CD4-positive, alpha-beta T cell treated with Interleukin-17A for 1 hour (primary cell): ENCODE measurements at places on chromosomes 6 and 20.

DNA sequence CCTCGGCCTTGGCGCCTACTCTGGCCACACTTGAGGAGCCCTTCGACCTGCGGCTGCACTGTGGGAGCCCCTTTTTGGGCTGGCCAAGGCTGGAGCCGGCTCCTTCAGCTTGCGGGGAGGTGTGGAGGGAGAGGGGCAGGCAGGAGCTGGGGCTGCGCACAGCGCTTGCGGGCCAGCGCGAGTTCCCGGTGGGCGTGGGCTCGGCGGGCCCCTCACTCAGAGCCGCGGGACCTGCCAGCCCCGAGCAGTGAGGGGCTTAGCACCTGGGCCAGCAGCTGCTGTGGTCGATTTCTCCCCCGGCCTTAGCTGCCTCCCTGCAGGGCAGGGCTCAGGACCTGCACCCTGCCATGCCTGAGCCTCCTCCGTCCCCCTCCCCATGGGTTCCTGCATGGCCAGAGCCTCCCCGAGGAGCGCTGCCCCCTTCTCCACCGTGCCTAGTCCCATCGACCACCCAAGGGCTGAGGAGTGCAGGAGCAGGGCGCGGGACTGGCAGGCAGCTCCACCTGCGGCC, 136.8 kb downstream of the EPHA7 start:
- no peak for DNase-seq

DNA sequence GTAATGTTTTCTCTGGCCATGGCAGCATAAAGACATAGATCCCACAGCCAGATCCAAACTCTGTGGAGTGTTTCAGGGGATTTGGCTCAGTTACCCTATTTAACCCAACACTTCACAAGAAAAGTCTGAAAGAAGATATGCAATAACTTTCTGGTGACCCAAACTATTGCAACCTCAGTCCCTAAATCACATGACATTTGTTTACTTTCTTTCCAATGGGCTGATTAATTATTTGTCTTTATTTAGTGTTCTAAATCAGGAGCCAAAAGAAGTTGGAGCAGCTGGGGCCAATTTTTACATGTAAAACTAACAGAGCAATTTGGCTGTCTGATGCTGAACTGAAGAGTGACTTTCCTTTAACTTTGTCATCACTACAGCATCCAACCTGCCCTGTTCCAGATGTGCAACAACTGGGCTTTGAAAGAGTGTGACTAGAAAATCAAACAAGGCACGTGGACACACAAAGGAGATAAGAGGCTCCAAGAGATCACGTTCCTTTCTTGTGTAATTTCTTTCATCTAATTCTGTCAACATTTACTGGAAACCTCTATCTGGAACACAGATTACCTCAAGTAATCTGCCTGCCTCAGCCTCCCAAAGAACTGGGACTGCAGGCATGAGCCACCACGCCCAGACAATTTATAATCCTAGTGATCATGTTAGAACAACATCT, 90.8 kb downstream of the TRMT11 start:
- DNase-seq, result no peak

GRCh38 chr6:169915769-169916550, 164.5 kb downstream of the ERMARD start:
- no peak for DNase-seq

- DNase-seq, result no peak
Measured at GRCh38 chr20:2208897-2209296, 86.9 kb upstream of the TGM3 start.

- DNase-seq, result no peak
Measured at GRCh38 chr6:71299541-71300470, 11.2 kb downstream of the OGFRL1 start.

GRCh38 chr6:167157863-167158262, at the start of gene GPR31:
GPR31 (minus strand) TSS chr6:167157980; CDS start chr6:167157831, 149 bp downstream.
- DNase-seq, result no peak

- peak; percentile 54 for DNase-seq
Measured at GRCh38 chr20:51661609-51662178, 106.5 kb downstream of the ATP9A start.
